ENCODE measurements at places on chromosomes 16 and 17.

DNA sequence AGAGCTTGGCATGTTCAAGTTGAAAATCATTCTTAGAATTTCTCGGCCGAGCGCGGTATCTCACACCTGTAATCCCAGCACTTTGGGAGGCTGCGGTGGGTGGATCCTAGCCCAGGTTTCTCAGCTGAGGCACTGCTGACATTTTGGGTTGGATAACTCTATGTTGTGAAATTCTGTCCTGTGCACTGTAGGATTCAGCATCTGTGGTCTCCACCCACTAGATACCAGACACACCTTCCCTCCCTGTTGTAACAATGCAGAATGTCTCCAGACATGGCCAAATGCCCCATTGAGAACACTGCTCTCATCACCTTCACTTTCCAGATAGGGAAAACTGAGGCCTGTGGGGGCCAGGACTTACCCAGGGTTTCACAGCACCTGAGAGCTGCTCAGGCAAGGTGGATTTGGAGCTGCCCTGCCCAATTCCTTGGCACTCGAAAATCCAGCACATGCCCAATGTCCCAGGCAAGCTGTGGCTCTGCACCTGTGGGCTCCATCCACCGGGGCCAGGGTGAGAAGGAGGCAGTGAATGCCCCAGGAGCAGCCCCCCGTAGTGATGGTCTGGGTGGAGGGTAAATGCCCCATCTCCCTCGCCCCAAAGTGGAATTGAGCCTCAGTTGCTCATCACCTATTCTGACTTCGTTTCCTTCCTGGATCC, 20.2 kb upstream of the TVP23A start:
- DNase-seq: no peak

- no peak for DNase-seq
Measured at GRCh38 chr17:75849279-75849646, 5.1 kb upstream of the UNC13D start.

DNA sequence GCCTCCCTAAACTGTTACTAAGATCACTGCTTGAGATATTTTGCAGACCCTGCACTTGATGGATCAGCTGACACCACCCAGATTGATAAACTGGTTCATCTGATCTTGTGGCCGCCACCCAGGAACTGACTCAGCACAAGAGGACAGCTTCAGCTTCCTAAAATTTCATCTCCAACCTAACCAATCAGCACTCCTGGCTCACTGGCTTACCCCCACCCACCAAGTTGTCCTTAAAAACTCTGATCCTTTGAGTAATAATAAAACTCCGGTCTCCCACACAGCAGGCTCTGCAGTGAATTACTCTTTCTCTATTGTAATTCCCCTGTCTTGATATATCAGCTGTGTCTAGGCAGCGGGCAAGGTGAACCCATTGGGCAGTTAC, 174.8 kb downstream of the UTP18 start:
- no peak for DNase-seq

DNA sequence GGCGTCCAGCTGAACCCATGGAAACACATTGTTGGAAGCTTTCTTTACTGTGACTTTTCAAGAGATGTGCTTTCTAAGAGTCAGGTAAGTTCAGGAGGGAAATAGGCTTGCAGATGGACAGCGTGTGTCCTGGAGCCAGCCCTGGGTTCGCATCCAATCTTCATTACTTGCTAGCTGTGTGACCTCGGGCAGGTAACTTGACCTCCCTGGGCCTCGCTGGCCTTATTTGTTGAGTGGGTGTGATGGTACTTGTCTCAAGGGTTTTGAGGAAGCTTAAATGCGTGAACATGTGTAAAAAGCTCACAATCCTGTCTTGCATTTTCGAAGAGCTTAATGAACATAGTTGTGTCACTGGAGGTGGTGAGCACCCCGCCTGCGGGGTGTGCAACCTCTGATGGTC, 11.8 kb downstream of the ADGRG1 start:
- no peak for DNase-seq

- DNase-seq: no peak
Measured at GRCh38 chr17:34245351-34245905, 9.7 kb upstream of the CCL2 start.

GRCh38 chr17:18111330-18111971, 2.9 kb downstream of the MYO15A start:
- no peak for DNase-seq

GRCh38 chr16:66508248-66508913, 41.5 kb downstream of the TK2 start:
- DNase-seq: no peak

GRCh38 chr17:21171309-21171922, 42.5 kb downstream of the TMEM11 start:
- DNase-seq: no peak

DNA sequence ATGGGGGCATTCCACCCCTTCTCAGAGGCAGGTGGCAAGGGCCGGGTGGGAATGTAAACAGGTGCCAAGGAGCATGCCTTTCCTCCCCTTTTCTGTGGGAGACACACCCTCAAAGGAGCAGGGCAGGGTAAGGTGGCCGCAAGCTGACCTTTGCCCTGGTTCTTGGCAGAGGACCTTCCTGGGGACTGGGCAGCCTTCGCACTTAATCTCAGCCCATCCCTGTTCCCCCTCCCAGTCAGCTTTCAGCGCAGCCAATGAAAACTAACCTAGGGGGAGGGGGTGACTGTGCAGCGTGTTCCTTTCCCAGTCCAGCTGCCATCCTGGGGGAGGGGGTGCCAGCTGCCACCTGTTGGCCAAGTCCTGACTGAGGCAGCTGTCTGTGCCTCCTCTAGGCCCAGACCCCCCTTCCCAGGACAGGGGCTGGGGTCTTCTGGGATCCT, 2.8 kb downstream of the TRAF4 start:
- DNase-seq: no peak

DNA sequence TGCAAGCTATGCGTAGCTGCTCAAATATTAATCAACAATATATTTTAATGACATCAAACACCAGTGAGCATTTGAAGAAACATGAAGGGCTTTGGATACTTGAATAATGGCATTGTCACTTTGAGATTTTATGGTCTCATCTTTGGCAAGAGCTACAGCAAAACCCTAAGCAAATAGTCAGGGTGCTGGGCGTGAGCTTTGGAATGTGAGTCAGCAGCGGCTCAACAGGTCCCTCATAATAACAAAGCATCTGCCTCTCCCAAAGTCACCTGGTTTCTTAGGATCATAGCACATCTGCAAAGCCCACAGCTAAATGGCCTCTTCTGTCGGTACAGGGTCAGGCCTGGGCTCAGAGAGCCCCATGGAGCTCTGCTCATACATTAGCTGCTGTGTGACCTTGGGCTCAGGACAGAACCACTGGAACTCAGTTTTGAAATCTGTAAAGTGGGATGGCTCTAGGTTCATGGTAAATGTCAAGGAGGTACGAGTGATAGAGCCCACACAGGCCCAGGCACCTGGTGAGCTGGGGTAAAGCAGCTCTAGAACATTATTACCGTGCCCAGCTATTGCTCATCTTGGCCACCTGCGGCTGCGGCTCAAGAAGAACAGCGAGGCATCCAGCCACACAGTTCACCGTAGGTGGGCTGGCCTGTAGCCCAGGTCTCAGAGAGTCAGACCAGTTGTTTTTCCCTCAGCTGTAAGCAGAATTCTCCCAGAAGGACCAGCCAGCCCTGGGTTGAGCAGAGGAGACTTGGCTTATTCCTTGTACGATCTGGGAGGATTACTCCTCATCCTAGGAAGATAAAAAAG, 544.5 kb upstream of the CDH11 start:
- no peak for DNase-seq

DNA sequence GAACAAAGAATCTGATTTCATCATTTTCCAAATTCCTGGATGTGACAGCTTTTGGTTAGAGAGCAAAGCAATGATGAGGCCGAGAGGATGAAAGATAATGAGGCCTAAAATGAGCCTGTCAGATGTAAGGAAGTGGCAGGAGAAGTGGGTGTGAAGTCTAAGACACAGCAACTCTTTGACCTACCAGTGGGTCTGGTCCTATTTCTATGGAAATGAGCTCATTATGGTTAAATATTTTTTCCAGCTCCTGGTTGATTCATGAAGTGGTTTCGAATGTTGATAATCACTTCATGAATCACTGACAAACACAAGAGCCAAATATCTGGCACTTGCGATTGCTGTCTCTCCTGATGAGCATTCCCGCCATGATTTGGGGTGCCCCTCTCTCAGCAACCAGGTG, 273.3 kb upstream of the CDH5 start:
- no peak for DNase-seq

- DNase-seq: no peak
Measured at GRCh38 chr16:68234188-68235107, 1.5 kb downstream of the ESRP2 start.

GRCh38 chr16:57140931-57141668, 44.7 kb downstream of the PSME3IP1 start:
- no peak for DNase-seq

DNA sequence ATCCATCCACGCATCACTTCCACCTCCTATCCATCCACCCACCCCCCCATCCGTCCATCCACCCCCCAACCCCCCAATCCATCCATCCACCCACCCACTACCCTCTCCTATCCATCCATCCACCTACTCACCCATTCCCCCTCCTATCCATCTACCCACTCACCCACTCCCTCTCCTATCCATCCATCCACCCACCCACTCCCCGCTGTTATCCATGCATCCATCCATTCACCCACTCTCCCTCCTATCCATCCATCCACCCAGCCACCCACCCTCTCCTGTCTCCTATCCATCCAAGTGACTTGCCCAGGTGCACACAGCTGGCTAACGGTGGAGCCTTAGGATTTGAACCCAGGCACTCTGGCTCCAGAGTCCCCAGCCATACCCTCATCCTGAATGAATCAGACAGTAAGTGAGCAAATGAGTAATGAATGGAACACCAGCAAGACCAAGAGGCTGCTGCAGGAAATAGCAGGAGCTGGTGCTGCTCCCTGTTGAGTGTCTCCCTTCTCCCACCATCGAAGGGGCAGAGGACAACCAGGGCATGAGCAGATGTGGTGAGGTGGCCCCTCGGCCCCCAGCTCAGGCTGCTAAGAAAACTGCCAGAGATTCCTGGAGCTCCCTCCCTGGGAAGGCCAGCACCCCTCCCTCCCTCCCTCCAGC, 62.5 kb downstream of the LITAF start:
- DNase-seq: no peak

DNA sequence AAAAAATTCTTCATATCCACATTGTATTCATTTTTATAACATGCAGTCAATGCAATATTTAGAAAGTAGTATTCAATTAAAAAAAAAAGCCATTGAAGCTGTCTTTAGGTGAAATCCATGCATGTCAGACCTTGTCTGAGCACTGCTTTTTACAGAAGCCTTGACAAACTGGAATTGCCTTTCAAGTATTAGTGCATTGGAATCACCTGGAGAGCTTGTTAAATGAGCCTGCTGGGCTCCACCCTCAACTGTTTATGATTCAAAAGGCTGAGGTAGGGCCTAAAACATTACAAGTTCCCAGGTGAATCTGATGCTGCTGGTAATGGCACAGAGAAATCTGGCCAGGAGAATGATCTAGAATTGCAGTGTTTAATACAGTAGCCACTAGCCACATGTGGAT, 85.8 kb downstream of the HIC1 start:
- no peak for DNase-seq

DNA sequence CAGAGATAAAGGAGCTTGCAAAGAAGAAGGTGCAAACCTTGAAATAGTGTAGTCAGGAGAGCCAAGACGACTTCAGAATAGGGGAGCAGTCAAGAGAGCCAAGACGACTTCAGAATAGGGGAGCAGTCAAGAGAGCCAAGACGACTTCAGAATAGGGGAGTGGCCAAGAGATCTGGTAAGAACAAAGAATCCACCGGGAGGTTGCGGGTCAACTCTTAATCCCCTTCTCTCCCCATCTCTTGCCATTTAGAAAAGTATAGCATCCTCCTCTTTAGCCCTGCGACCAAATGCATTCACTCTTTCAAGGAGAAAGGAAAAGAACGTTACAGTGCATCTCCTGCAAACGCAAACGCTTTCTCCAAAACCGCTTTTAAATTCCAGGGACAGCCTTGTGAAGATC, 713 bp downstream of the KNOP1 start:
- no peak for DNase-seq

DNA sequence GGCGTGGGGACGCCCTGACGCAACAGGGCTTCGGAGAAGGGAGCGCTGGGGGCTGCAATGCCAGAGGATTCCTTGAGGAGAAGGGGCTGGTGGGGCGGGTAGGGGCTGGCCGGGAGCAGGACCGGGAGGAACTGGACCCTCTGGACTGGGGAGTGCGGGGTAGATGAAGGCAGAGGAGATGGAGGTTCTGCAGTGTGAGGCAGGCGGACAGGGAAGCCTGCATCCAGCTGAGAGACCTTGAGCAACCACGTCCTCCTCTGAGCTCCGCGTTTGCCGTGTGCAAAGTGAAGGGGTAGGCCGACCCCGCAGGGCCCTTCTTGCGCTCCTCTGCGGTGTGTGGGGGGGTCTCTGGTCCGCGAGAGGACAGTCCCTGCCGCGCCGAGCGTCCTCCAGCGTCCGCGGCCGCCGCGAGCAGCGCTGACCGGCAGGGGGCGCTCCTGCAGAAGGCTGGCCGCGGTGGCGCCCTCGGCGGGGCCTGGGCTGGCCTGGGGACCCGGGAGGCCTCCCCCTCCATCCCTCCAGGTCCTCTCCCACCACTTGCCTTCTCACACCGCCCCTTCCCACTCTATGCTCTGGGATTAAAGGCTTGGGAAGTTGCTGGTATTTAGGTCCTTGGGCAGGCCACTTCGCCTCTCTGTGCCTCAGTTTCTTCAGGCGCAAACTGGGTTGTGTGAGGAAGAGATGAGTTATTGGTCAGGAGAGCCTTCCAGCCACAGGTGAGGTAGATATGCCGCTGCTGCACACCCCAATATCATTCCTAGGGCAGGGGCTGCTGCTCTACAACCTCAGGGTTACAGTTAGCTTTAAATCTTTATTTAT, 9.6 kb upstream of the WNT9B start:
- no peak for DNase-seq

- DNase-seq: no peak
Measured at GRCh38 chr17:9223531-9223930, 202.2 kb downstream of the NTN1 start.

DNA sequence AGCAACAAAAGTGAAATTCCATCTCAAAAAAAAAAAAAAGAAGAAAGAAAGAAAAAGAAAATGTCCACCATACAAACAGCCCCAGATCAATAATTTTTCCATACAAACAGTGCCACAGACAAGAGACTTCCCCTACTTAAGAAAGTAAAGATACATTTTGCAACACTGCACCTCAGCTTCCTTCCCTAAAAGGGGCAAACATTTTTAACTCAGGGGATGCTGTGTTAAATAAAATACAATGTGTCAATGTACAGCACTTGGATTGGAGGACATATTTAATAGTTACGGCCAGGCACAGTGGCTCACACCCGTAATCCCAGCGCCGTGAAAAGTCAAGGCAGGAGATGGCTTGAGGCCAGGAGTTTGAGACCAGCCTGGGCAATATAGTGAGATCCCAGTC, 22.3 kb downstream of the MYH11 start:
- DNase-seq: no peak

DNA sequence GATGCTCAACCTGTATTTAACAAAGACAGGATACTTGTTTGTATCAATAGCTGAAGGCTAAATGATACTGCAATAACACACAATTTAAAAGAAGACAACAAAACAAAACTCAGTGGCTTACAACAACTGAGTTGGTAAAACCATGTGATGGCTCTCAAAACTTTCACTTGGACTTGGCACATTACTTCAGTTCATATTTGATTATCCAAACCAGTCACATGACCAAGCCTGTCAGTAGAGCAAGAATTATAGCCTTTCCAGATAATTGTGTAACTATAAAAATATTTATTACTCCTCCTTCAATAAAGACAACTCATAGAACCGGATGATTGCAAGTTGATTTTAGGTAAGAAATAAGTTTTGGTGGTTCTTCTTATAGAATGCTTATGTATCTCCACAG, 56.8 kb downstream of the NQO1 start:
- DNase-seq: no peak

Data from activated naive CD4-positive, alpha-beta T cell (primary cell).